ENCODE measurements at places on chromosomes 12 and 14. TPM values are rescaled to one million over a fixed set of nuclear protein-coding genes. Genes with fewer than 3 reads are reported as not detected.

ETFBKMT gene
- 1.2 TPM for polyA plus RNA-seq

DNA sequence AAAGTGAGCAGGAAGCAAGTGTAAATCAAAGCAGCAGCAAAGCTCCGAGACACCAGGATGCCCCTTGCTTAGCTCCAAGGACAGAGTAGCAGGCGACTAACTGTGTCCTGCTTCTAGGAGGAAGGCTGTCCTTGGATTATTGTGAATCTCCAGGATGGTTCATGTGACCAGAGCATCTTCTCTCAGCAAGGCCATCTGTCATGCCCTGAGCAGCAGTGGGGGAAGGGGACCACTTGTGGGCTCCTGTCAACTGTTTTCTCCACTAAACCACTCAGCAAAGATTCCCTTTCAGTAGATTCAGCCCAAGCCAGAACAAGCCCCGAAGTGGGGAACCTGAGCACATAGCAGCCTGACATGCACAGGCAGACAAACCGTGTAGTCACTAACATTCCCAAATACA lies 19.4 kb downstream of the MAP3K9 start:
- peaks cover 4% of the 10 kb centered on the region for H3K27me3 ChIP-seq
- DNase-seq: no peak
- H3K4me1 ChIP-seq: no peaks in the 10 kb centered on the region
- no peak overlapping the region for H3K27ac ChIP-seq
- no peak overlapping the region for H3K4me3 ChIP-seq

- no peaks in the 10 kb centered on the region for H3K36me3 ChIP-seq
- H3K4me1 ChIP-seq: no peaks in the 10 kb centered on the region
- no peak overlapping the region for H3K4me3 ChIP-seq
- H3K27me3 ChIP-seq: no peaks in the 10 kb centered on the region
- DNase-seq: no peak
Observed at GRCh38 chr12:4700621-4701026, 19.6 kb upstream of the GALNT8 start.

GRCh38 chr14:94571395-94571794 lies 9.8 kb upstream of the SERPINA5 start:
- H3K36me3 ChIP-seq: no peaks in the 10 kb centered on the region
- no peak overlapping the region for H3K27ac ChIP-seq
- H3K4me3 ChIP-seq: no peak overlapping the region

GRCh38 chr12:53677016-53677799 lies 1.3 kb upstream of the ATP5MC2 start:
- no peak overlapping the region for H3K4me3 ChIP-seq
- H3K4me1 ChIP-seq: peaks cover 26% of the 10 kb centered on the region
- H3K27me3 ChIP-seq: no peaks in the 10 kb centered on the region
- peak; percentile 26 for DNase-seq
- peaks cover 3% of the 10 kb centered on the region for H3K36me3 ChIP-seq

- H3K27ac ChIP-seq: no peak overlapping the region
- peaks cover 18% of the 10 kb centered on the region for H3K4me1 ChIP-seq
- no peaks in the 10 kb centered on the region for H3K27me3 ChIP-seq
- no peak overlapping the region for H3K4me3 ChIP-seq
Observed at GRCh38 chr14:39268393-39268792, 34.7 kb downstream of the MIA2 start.

GRCh38 chr12:105995961-105996431 lies 142.8 kb downstream of the NUAK1 start:
- H3K4me1 ChIP-seq: no peaks in the 10 kb centered on the region
- H3K27ac ChIP-seq: no peak overlapping the region
- DNase-seq: no peak

DNA sequence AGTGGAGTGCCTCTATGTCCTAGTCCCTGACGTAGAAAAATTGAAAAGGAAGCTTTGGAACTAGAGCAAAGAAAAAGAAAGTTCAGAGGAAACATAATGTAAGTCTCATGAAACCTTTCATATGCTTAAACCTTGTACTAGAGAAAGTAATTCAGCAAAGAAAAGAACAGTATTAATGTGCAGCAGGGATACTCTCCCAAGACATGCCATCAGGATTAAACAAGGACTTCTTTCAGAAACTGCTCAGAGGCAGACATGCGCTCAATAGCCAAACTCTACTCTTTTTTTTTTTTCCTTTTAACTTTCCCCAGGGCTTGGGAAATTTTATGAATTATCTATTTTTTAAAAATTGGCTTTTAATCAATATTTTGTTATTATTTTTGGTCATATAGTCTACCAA lies 7.1 kb upstream of the ASB8 start:
- DNase-seq: no peak
- peaks cover 23% of the 10 kb centered on the region for H3K27me3 ChIP-seq
- no peaks in the 10 kb centered on the region for H3K36me3 ChIP-seq
- H3K27ac ChIP-seq: no peak overlapping the region
- H3K4me3 ChIP-seq: no peak overlapping the region

- no peaks in the 10 kb centered on the region for H3K4me1 ChIP-seq
- H3K36me3 ChIP-seq: no peaks in the 10 kb centered on the region
- H3K4me3 ChIP-seq: no peak overlapping the region
- no peaks in the 10 kb centered on the region for H3K27me3 ChIP-seq
- DNase-seq: no peak
Observed at GRCh38 chr14:94288610-94289465, 4.2 kb downstream of the SERPINA10 start.

DNA sequence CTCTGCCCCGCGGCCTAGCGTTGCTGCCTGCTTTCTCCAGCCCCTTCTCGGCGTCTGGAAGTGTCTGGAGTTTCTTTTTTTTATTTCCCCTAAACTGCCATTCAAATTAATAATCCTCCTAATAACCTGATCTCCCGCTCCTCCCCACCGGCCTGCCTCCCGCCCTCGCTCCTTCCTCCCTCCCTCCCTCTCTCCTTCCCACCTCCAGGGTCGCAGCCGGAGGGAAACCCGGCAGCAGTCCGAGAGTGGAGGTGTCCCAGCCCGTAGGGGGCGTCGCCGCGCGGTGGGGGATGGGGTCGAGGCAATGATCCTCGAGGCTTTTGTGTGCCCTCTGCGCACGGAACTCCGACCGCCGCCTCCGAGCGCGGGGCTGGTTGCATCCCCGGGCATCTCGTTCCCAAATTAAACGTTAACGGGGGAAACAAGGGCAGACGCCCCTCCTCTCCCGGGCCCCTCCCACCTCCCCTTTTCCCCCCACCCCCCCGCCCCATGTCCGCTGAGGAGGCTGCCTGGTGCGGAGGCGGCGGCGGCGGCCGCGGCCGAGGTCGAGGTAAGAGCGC lies 1.0 kb upstream of the SOCS2 start:
- H3K27me3 ChIP-seq: peaks cover 34% of the 10 kb centered on the region
- no peaks in the 10 kb centered on the region for H3K36me3 ChIP-seq
- peak; percentile 59 for DNase-seq
- H3K27ac ChIP-seq: no peak overlapping the region

- H3K36me3 ChIP-seq: peaks cover 11% of the 10 kb centered on the region
- peak overlapping the region; percentile 98 for H3K27ac ChIP-seq
- no peak overlapping the region for H3K4me3 ChIP-seq
- no peaks in the 10 kb centered on the region for H3K27me3 ChIP-seq
Observed at GRCh38 chr12:108837239-108837638, 20.1 kb downstream of the SSH1 start.

- no peak overlapping the region for H3K4me3 ChIP-seq
- DNase-seq: no peak
- H3K27me3 ChIP-seq: no peaks in the 10 kb centered on the region
Observed at GRCh38 chr12:10634427-10634826, 21.0 kb upstream of the MAGOHB start.

DNA sequence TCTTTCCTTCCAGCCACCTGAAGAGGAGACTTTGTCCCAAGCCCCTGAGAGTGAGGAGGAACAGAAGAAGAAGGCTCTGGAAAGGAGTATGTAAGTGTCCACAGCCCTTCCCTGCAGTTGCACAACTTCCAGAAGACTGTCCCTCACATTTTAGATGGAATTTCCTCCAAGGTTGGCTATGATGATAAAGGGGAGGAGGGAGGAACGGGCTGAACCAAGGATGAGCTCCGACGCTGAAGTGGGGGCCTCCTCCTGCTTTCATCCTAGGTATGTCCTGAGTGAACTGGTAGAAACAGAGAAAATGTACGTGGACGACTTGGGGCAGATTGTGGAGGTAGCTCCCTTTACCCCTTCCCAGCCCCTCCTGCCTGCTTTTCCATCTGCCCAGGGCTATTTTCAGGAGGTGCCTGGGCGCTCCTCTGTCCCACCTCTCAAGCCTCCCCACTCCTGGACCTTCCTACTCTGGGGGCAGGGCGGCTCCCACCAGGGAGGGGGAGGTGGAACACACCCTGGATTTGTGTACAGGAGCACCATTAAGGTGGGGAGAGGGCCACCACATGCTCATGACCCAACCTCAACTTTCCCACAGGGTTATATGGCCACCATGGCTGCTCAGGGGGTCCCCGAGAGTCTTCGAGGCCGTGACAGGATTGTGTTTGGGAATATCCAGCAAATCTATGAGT lies 2.3 kb downstream of the ARHGEF25 start:
- no peak for DNase-seq
- H3K27me3 ChIP-seq: peaks cover 18% of the 10 kb centered on the region
- H3K36me3 ChIP-seq: no peaks in the 10 kb centered on the region
- H3K27ac ChIP-seq: no peak overlapping the region
- peaks cover 3% of the 10 kb centered on the region for H3K4me1 ChIP-seq
- no peak overlapping the region for H3K4me3 ChIP-seq

GRCh38 chr12:71626098-71626497 lies 37.5 kb downstream of the ZFC3H1 start:
- H3K4me1 ChIP-seq: peaks cover 19% of the 10 kb centered on the region
- H3K27me3 ChIP-seq: no peaks in the 10 kb centered on the region
- H3K36me3 ChIP-seq: peaks cover 8% of the 10 kb centered on the region
- peak overlapping the region; percentile 64 for H3K27ac ChIP-seq
- no peak overlapping the region for H3K4me3 ChIP-seq

DNA sequence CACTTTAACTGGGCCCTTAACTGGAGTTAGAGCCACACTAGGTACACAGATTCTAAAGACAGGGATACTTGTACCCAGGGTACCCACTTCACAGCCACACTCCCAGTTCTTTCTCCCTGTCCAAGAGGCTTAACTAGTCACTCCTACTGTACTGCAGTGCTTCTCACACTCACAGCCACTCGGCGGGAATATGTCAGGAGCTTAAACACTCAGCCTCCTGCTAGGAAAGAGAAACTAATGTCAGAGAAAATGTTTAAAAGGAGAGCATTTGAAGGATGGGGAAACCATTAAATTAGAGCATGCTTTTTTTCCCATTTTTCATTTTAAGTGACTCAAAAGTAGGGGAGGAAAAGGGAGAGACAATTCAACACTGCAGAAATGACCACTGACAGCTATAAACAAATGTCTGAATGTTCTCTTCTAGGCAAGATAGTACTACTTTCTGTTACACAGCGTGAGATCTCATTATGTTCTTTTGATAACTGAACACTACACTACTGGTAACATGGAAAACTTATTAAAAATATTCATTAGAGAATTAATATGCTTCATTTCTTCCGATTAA lies 22.9 kb upstream of the MDM1 start:
- no peak overlapping the region for H3K27ac ChIP-seq
- no peak overlapping the region for H3K4me3 ChIP-seq
- DNase-seq: no peak
- peaks cover 15% of the 10 kb centered on the region for H3K4me1 ChIP-seq
- no peaks in the 10 kb centered on the region for H3K36me3 ChIP-seq
- H3K27me3 ChIP-seq: no peaks in the 10 kb centered on the region

DNA sequence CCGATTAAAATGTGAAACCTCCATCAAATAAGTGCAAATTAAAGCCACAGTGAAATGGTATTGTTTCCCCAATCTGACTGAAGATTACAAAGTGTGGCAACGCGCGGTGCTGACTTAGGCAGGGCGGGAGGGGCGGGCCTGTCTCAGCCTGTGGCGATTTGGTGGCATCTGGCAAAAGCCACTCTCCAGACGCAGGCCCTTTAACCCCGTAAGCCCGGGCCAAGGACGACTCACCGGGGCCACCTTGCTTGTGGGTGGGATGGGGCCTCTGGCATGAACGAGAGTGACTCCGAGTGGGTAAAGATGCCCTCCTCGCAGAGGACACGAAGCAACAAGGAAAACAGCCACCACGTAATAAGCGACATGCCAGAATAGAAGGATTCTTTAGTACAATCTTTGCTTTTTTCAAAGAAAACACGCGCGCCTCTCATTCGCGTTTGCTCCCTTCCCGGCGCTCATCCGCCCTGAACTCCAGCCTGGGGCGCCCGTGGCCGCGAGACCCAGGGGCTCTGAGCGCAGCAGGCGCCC lies 815 bp downstream of the DEGS2 start:
- H3K36me3 ChIP-seq: no peaks in the 10 kb centered on the region
- H3K4me1 ChIP-seq: no peaks in the 10 kb centered on the region
- H3K27ac ChIP-seq: no peak overlapping the region
- H3K27me3 ChIP-seq: peaks cover 14% of the 10 kb centered on the region

GRCh38 chr14:102323102-102323501 lies 3.6 kb downstream of the ZNF839 start:
- peak; percentile 71 for DNase-seq
- peaks cover 10% of the 10 kb centered on the region for H3K4me1 ChIP-seq
- H3K4me3 ChIP-seq: no peak overlapping the region
- no peaks in the 10 kb centered on the region for H3K36me3 ChIP-seq
- H3K27ac ChIP-seq: no peak overlapping the region

DNA sequence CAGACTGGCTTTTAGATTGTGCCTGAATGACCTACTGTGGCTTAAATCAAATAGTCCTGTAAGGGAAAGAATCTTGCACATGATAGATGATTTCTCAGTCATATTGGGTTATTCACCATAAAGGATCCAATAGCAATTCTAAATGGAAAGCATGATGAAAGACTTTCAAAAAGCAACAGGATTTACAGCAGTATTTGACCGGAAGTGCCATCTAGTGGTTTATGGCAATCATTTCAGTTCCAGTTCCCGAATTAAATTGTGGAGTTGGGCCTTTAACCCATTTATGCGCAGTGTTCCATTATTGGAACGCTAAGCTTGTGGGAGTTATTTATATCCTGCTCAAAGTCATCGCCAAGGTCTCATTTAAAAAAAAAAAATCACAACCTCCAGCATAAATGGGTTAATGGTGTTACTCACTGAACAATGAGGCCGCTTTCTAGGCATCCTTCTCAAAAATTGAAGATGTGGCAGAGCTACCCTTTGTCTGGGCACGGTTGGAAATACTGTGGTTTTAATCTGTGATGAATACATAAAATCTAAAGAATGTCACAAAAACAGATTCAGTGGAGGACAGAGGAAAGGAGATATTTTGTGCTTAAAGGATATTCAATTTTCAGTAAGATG lies 60.8 kb upstream of the REP15 start:
- no peak overlapping the region for H3K27ac ChIP-seq
- H3K4me3 ChIP-seq: no peak overlapping the region
- peaks cover 19% of the 10 kb centered on the region for H3K4me1 ChIP-seq
- H3K27me3 ChIP-seq: no peaks in the 10 kb centered on the region
- peak; percentile 61 for DNase-seq
- H3K36me3 ChIP-seq: peaks cover 5% of the 10 kb centered on the region

GRCh38 chr14:80350707-80351106 lies 139.4 kb upstream of the DIO2 start:
- no peak overlapping the region for H3K4me3 ChIP-seq
- H3K36me3 ChIP-seq: no peaks in the 10 kb centered on the region
- H3K27ac ChIP-seq: no peak overlapping the region

Data from endothelial cell of umbilical vein (primary cell).